ENCODE measurements at places on chromosomes 11 and 22.

- DNase-seq, result no peak
Measured at GRCh38 chr22:22392131-22392530, 116.4 kb downstream of the ZNF280B start.

GRCh38 chr11:2214527-2215229 lies 43.1 kb upstream of the TH start:
- DNase-seq, result no peak

DNA sequence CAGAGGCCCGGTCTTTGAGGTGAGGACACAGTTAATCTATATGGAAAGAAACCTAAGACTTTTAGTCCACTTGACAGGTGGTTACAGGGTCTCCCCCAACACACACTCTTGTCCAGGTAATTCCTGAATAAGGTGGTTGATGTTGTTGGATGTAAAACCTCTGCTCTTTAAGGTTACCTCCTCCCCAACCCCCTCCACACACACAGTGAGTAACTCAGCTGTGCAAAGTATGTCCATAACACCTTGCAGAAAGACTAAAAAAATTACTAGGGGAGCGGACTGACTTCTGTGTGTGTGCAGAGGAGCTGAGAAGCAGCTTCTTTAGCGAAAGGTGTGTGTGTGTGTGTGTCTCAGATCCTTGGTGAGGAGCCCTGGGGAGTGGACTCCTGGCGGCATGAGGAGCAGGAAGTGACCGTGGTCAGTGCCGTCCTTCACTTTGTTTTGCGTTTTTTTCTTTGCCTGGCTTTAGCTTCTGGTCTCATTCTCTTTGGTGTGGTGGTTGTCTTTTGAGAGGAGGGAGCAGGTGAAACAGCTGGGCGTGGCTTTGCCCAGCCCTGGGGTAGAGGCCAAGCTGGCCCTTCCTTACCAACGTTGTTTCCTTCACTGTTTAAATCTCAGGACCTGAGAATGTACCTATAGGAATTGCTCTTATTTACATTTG lies 1.7 kb downstream of the ZBED4 start:
- DNase-seq, result no peak

GRCh38 chr11:118928870-118929500 lies 3.3 kb upstream of the BCL9L start:
- no peak for DNase-seq

GRCh38 chr11:69140635-69141034 lies 15.1 kb upstream of the SMIM38 start:
- DNase-seq, result no peak

DNA sequence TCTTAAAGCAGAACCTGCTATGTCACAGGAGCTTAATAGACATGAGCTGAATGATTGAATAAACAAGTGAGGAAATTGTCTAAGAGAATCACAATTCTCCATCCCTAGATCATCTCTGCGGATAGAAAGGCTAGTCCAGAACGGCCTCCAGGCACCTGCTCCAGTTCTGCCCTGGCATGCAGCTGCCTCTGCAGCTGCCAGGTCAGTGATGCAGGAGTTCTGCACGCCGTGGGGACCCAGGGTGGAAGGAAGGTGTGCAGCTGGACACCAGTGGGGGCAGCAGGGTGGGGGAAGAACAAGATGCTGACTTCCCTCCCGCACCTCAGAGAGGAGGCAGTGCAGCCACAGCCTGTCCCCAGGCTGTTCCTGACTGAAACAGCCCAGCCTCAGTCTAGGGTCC lies 192.1 kb upstream of the NCAM1 start:
- DNase-seq, result no peak

DNA sequence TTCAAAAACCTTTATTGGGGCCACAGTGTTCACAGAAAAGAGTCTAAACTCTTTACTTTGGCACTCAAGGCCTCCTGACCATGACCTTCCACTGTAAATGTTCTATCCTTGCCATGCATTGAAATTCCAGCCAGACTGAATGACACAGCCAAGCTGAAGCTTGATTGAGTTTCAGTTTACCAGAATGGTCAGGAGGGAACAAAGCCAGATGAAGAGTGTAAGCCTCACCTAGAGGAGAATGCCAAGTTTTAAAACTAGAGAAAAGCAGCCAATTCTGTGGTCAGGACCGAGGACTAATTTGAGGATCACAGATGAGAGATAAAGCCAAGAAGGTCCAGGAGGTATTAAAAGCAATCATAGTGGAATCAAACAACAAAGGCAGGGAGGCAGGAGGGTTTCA lies 215.3 kb downstream of the KCNA4 start:
- no peak for DNase-seq

DNA sequence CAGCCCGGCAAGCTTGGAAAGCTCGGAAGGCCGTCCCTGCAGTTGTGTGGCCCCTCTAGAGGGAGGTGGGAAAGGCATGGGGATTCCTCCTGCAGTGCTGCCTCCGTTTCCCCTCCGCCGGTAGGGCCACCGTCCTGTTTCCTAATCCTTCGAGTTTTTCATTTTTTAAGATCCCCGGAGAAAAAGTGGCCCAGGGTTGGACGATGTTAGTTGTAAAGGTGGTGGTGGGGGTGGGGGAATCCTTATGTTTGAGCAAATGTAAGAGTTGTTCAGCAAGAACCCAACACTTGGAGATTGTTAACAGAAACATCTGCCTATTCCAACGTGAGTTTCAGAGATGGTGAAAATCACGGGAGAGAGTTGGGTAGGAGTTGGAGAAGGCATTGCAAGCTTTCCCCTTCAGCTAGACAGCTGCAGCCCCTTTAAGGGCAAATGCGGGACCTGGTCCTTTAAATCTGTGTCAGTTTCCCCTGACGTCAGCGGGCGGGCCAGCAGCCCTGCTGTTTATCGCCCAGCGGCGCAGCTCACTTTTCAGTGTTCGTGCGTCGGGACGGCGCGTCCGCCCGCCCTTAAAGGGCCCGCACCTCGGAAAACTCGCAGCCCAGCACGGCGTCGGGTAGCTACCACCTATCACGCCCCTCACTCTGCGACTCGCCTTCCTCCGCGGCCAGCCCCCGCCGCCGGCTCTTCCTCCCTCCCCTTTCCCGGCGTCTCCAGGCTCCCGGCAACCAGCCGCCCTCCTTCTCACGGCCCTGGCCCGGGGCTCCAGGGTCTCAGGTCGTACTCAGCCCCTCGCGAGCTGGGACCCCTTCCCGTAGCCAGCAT lies at the start of gene SIDT2:
Gene SIDT2 (plus strand): TSS at position 534 of the 825 bp plus-strand sequence. CDS start 521 bp downstream, outside the sequence.
- peak; percentile 17 for DNase-seq

DNA sequence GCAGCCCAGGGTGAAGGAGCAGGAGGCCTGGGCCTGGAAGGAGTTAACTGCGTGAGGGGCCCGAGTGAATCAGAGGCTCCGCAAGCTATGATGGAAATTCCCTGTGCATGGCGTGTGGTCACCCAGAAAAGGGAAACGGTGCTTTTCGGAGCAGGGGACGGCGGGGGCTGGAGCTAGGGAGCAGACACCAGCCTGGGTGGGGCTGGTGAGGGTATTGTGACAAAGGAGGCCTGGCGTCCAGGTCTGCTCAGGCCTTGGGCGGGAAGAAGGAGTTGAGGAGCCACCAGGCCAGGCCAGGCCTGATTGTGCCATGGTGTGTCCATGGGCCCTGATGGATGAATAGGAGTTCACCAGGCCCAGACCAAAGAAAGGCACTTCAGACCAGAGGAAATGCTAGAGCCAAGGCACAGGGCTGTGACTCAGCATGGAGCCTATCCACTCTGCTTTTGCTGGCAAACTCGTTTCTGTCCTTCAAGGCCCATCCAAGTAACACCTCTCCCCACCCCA lies 12.8 kb upstream of the SPI1 start:
- DNase-seq, result no peak

- peak; percentile 96 for DNase-seq
Measured at GRCh38 chr11:68030318-68031143, at the start of gene NDUFS8. TSS of gene NDUFS8 (plus strand) at chr11:68030681. CDS start at chr11:68032152, 1,471 bp downstream.

- no peak for DNase-seq
Measured at GRCh38 chr22:22243033-22243680, 1.4 kb upstream of the VPREB1 start.

DNA sequence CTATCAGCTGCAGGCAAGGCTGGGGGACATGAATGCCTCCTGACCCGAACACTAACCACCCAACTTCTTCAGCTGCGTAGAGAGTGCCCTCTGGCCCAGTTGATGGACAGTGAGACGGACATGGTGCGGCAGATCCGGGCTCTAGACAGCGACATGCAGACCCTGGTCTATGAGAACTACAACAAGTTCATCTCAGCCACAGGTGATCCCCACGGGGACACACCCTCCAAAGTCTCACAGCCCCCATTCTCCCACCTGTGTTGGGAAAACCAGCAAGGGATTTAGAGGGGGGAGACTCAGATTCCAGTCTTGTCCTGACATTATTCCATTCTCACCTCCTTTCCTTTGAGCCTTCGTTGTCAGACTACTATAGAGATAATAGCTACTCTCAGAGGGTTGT lies 912 bp downstream of the VPS51 start:
- DNase-seq, result no peak

GRCh38 chr22:30606455-30607299 lies at the start of gene TCN2:
TSS of gene TCN2 (plus strand) at chr22:30607174. CDS start at chr22:30607332, 158 bp downstream.
- no peak for DNase-seq

DNA sequence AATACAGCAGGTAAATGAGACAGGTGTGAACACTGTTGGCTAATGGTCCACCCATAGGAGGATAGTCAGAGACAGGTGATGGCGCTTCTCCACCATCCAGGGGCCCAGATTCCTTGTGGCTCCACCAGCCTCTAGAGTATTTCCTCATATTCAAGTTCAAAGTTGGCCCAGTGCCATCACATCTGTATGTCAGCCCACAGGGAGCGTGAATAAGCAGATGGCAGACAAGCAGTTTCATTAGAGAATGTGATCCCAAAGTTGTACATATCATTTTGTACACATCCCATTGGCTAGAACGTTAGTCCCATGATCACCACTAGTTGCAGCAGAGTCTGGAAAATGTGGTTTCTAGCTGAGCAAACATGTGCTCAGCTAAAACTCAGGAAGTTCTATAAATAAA lies 11.0 kb upstream of the CWF19L2 start:
- DNase-seq, result no peak

GRCh38 chr22:37497062-37497599 lies 10.9 kb upstream of the MFNG start:
- DNase-seq, result no peak

DNA sequence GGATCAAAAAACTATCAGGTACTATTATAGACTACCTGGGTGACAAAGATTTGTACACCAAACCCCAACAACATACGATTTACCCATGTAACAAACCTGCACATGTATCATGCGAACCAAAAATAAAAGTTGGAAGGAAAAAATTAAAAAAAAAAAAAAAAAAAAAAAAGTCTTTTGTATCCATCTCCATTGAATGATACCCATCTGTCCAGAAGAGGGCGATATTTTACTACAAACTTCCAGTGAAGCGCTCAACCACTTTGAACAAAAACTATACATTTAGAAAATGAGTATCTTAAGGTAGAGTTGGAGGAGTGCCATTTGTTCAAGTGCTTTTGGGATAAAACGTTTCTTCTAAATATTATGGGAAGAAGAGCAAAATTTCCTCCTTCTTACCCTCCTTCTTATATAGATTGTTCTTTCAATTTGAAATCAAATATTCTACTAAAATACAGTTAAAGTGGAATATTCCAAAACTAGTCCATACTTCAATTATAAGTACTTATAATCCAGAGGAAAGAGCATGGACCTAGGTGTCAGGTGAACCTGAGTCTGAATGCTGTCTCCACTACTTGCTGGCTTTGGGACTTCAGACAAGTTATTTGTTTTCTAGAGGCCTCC lies 23.3 kb downstream of the ARL14EP start:
- DNase-seq, result no peak

GRCh38 chr11:72003776-72004171 lies 5.1 kb downstream of the IL18BP start:
- no peak for DNase-seq

DNA sequence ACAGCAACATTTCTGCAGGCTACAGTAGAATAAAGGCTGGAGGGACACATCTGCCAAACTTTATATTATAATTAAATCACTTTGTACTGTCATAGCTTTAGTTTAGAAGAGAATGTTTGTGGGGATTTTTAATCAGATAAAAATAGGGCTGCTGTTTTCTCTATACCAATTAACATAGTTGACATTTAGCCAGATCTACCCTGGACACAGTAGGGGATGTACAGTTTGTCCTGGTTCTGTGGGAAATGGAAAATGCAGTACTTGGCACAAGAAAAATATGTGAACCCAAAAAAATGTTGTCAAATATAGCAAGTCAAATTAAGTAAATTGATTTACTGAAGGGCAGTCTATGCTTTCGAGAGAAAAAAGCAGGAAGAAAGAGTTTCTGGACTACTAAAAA lies 20.8 kb upstream of the PICALM start:
- DNase-seq, result no peak

DNA sequence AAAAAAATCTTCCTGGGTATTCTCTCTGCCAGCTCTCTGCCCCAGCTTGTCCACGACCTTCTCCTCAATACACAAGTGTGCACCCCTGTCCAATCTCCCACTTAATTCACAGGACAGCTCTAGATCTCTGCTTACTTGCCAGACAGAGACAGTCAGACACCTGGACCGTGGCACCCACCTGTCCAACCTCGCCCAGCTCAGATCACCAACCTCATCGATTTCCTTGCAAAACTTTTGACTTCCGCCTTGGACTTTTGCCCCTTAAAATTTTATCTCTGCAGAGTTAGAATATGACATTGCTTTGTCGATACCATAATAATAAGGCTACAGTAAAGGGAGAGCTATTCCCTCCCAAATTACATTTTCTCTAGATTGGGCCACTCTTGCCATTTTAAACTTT lies 10.4 kb downstream of the LMF2 start:
- DNase-seq, result no peak

- DNase-seq, result no peak
Measured at GRCh38 chr11:79440571-79441460, at the start of gene TENM4. TSS of gene TENM4 (minus strand) at chr11:79441030. CDS start at chr11:79069944, 371,086 bp downstream.

DNA sequence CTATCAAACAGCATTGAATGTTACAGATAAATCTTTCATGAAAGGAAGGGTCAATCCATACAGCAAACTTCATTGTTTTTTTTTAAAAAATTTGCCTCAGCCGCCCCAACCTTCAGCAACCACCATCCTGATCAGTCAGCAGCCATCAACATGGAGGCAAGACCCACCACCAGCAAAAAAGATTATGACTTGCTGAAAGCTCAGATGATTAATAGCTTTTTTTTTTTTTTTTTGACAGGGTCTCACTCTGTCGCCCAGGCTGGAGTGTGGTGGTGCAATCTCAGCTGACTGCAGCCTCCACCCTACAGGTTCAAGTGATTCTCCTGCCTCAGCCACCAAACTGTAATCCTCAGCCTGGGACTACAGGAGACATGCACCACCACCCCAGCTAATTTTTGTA lies 18.0 kb upstream of the CD3E start:
- DNase-seq, result no peak
